IgD-negative memory B cell (primary cell): ENCODE measurements at places on chromosomes 7 and 10. TPM values are rescaled to one million over a fixed set of nuclear protein-coding genes. Genes with fewer than 3 reads are reported as not detected.

Gene AGR2
- polyA plus RNA-seq = not detected

Gene PTPRN2
- 1.6 TPM for polyA plus RNA-seq

Gene CHRM2
- not detected for polyA plus RNA-seq

Gene TEX47
- not detected for polyA plus RNA-seq

Gene ATOH7
- not detected for polyA plus RNA-seq

Gene FAM25A
- polyA plus RNA-seq = not detected

Gene SAMD9L
- polyA plus RNA-seq = 57.3 TPM

Gene TUBB8
- 0.59 TPM for polyA plus RNA-seq

Gene AGMO
- not detected for polyA plus RNA-seq

Gene TUBGCP2
- polyA plus RNA-seq = 32.1 TPM

Gene NACAD
- not detected for polyA plus RNA-seq

Gene GPRIN2
- polyA plus RNA-seq = not detected

Gene TUBAL3
- not detected for polyA plus RNA-seq

Gene GPR15LG
- polyA plus RNA-seq = not detected

Gene ADARB2
- polyA plus RNA-seq = not detected

Gene C7orf33
- polyA plus RNA-seq = not detected

Gene FAM25G
- polyA plus RNA-seq = not detected

Gene ERLIN1
- polyA plus RNA-seq = 8.7 TPM

Gene KMT2C
- polyA plus RNA-seq = 23.7 TPM

Gene VPS50
- polyA plus RNA-seq = 14.5 TPM

Gene CPXM2
- not detected for polyA plus RNA-seq

Gene NODAL
- not detected for polyA plus RNA-seq

Gene CRYGN
- polyA plus RNA-seq = not detected
